A673 (cell line): ENCODE measurements at places on chromosomes 6 and 20. TPM values are rescaled to one million over a fixed set of nuclear protein-coding genes. Genes with fewer than 3 reads are reported as not detected.

Gene SAPCD1
- total RNA-seq, result 9.9 and 19.9 TPM in 2 replicates

Gene RPS6KA2
- total RNA-seq, result 30.1 and 37.8 TPM in 2 replicates

Gene RGS17
- total RNA-seq, result 2.4 and 3.5 TPM in 2 replicates

Gene CRISP2
- not detected in 2 replicates for total RNA-seq

DNA sequence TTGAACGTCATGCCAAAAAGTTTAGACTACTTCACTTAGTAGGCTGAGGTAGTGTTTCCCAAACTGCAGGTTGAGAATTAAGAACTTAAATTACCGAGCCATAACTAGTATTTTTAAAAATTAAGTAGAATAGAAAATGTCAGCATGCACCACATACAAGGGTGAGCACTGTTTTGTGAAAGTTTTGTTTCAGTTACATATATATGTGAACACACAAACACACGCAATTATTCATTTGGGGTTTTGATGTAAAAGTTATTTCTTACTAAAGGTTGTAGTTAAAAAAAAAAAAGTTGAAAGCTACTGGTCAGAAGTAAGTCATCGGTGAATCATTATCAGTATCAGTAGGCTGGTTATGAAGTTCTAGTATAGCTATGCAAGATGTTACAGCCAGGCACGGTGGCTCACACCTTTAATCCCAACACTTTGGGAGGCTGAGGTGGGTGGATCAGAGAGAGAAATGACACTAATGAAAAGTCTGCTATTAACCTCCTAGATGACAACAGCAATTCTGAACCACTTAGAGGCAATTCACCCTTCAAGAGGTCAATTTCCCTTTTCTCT is 24.1 kb downstream of the FASTKD5 start:
- no peak for DNase-seq
- no peak overlapping the region for H3K4me3 ChIP-seq
- no peaks in the 10 kb centered on the region for H3K4me1 ChIP-seq
- H3K27me3 ChIP-seq, result no peaks in the 10 kb centered on the region
- no peak overlapping the region for H3K27ac ChIP-seq
- H3K36me3 ChIP-seq, result no peaks in the 10 kb centered on the region

DNA sequence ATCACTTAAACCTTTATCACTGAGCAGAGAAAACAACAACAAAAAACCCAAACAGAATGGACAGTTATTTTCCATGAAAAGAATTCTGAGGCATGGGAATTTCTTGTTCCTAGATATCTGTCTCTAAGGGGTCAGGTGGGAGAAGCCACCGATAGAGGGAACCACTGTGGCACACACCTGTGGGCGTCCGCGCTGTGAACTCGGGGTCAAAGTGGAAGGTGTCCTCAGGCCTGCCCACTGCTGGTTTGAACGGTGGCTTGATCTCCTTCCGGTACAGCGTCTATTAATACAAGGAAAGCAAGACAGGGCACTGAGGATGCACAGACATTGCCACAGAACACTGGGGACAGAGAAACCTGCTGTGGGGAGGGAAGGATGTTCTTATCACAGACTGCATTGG is 76.5 kb upstream of the MPC1 start:
- no peak for DNase-seq
- no peak overlapping the region for H3K4me3 ChIP-seq
- no peak overlapping the region for H3K27ac ChIP-seq
- peaks cover 8% of the 10 kb centered on the region for H3K4me1 ChIP-seq
- H3K27me3 ChIP-seq, result no peaks in the 10 kb centered on the region

DNA sequence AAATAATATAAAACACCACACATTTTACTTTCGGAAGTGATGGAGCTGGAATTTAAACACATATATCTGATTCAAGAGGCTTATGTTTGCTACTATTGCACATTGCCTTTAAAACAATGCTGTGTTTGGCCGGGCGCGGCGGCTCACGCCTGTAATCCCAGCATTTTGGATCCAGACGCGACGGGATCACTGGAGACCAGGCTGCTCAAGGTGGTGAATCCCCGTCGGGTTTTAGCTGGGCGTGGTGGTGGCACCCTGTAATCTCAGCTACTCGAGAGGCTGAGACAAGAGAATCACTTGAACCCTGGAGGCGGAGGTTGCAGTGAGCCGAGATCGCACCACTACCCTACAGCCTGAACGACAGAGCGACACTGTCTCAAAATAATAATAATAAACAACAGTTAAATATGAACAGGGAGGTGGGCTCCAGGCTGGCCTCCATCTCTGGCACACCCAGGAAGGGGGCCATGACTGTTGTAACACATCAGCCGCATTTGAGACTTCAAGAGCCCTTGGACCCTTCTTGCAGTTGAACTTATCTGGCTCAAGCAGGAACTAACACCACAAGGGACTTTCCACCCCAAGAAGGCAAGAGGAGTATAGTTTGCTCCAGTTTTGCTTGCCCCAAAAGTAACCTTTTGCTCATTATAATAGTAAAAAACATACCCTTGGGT is 127.1 kb upstream of the ZNF184 start:
- DNase-seq, result no peak
- peaks cover 8% of the 10 kb centered on the region for H3K27me3 ChIP-seq
- H3K4me3 ChIP-seq, result no peak overlapping the region
- no peaks in the 10 kb centered on the region for H3K36me3 ChIP-seq

DNA sequence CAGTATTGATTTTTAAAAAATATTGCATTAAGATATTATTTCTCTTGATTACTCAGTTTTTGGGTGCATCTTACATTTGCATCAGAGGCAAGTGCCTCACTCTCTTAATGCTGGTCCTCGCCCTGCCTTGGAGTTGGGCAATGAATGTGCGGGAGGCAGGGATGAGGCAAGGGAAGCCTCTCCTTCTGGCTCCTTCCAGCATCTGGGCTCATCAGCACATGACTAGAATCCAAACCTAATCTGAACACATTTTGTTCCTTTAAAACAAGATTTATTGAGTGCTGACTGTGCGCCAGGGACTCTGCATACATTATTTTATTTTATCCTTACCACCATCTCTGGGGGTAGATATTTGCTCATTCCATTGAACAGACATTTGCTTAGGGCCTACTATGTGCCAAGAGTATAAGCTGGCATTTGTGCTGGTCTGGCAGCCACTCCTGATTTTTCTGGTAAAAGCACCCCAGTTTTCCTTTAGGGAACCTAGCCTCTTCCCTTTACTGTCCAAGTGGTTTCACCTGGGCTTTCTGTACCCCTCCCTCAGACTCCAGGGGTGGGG is 71.9 kb upstream of the ZNFX1 start:
- no peaks in the 10 kb centered on the region for H3K36me3 ChIP-seq
- no peak overlapping the region for H3K4me3 ChIP-seq
- DNase-seq, result no peak
- no peaks in the 10 kb centered on the region for H3K27me3 ChIP-seq
- H3K4me1 ChIP-seq, result peaks cover 10% of the 10 kb centered on the region

GRCh38 chr20:49674383-49675352 is 39.0 kb downstream of the B4GALT5 start:
- H3K4me1 ChIP-seq, result peaks cover 75% of the 10 kb centered on the region
- no peaks in the 10 kb centered on the region for H3K36me3 ChIP-seq
- H3K4me3 ChIP-seq, result no peak overlapping the region
- no peaks in the 10 kb centered on the region for H3K27me3 ChIP-seq

DNA sequence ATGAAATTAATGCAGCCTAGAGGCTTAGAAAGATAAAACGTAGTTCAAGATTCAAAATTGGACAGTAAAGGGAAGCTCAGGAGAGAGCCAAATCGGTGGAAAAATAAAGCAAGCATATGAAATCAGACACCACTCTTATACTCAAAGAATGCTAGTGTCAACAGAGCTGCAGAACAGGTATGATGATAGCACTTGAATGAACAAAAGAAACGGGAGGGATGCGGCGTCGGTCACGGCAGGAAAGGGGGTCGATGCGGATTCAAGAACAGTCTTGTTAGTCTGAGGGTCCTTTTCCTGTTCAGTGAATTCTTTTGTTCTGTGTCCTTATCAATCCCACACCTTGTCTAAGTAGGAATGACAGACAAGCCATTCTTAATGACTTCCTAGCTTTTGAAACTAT is 114.4 kb downstream of the FOXC1 start:
- H3K27me3 ChIP-seq, result no peaks in the 10 kb centered on the region
- H3K27ac ChIP-seq, result no peak overlapping the region
- H3K4me1 ChIP-seq, result no peaks in the 10 kb centered on the region
- no peaks in the 10 kb centered on the region for H3K36me3 ChIP-seq

- H3K27me3 ChIP-seq, result no peaks in the 10 kb centered on the region
- H3K27ac ChIP-seq, result no peak overlapping the region
- H3K36me3 ChIP-seq, result no peaks in the 10 kb centered on the region
- no peaks in the 10 kb centered on the region for H3K4me1 ChIP-seq
- DNase-seq, result no peak
- no peak overlapping the region for H3K4me3 ChIP-seq
Observed at GRCh38 chr6:66849843-66850242, 1142.8 kb upstream of the EYS start.

DNA sequence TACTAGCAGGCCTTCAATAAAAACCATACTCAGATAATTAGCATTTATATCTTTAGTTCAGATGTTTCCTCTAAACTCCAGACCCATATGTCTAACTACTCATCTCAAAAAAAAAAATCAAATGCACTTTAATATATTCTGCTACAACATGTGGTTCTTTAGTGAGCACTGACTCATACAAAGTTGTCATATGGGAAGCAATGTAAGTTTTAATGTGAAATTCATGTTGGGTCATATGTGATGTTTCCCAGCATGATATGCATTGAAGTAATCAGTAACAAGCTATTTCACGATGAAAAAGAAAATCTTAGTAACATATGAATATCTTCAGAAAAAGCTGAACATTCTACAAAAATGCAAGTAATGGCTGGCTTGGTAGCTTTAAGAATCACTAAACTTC is 859.7 kb upstream of the ADGRB3 start:
- no peak overlapping the region for H3K27ac ChIP-seq
- peaks cover 4% of the 10 kb centered on the region for H3K4me1 ChIP-seq
- no peaks in the 10 kb centered on the region for H3K36me3 ChIP-seq
- no peak overlapping the region for H3K4me3 ChIP-seq
- peak; percentile 6 for DNase-seq

- peaks cover 6% of the 10 kb centered on the region for H3K4me1 ChIP-seq
- peak overlapping the region; percentile 37 for H3K4me3 ChIP-seq
- H3K27ac ChIP-seq, result no peak overlapping the region
- no peaks in the 10 kb centered on the region for H3K27me3 ChIP-seq
- H3K36me3 ChIP-seq, result no peaks in the 10 kb centered on the region
Observed at GRCh38 chr6:6546318-6547109, 42.0 kb upstream of the LY86 start.

GRCh38 chr6:26249707-26249956 is 115.4 kb upstream of the BTN3A2 start:
- peaks cover 3% of the 10 kb centered on the region for H3K4me1 ChIP-seq
- H3K27ac ChIP-seq, result peak overlapping the region; percentile 96
- DNase-seq, result peak; percentile 79
- no peaks in the 10 kb centered on the region for H3K36me3 ChIP-seq
- peak overlapping the region; percentile 68 for H3K4me3 ChIP-seq
- H3K27me3 ChIP-seq, result no peaks in the 10 kb centered on the region

- no peak for DNase-seq
- no peaks in the 10 kb centered on the region for H3K36me3 ChIP-seq
- no peak overlapping the region for H3K27ac ChIP-seq
Observed at GRCh38 chr6:102387326-102388033, 994.0 kb downstream of the GRIK2 start.

DNA sequence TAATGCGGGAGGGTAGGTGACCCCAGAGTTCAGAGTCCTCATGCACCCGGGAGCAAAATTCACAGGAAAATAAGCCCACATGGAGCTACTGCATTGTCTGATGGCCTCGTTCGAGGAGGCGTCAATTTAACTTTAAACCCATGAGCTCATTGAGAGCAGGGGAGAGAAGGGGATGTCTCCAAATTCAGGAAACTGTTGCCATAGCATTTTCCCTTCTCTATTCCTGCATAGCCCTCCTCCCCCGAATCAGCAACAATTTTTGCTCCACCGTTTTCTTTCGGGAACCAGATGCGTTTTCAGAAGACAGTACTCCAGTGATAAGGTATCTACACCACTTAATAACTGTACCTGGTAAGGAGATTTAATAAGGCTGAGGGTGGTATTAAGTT is 324 bp upstream of the LAMP5 start:
- H3K4me3 ChIP-seq, result no peak overlapping the region
- no peaks in the 10 kb centered on the region for H3K4me1 ChIP-seq
- no peak overlapping the region for H3K27ac ChIP-seq
- peaks cover 77% of the 10 kb centered on the region for H3K27me3 ChIP-seq
- DNase-seq, result no peak
- no peaks in the 10 kb centered on the region for H3K36me3 ChIP-seq

- no peak for DNase-seq
- H3K27me3 ChIP-seq, result no peaks in the 10 kb centered on the region
- no peak overlapping the region for H3K27ac ChIP-seq
- H3K36me3 ChIP-seq, result no peaks in the 10 kb centered on the region
- H3K4me1 ChIP-seq, result no peaks in the 10 kb centered on the region
Observed at GRCh38 chr6:69647726-69648125, 149.1 kb downstream of the LMBRD1 start.
